H7 (cell line): ENCODE measurements at places on chromosomes 16 and 17. TPM values are rescaled to one million over a fixed set of nuclear protein-coding genes. Genes with fewer than 3 reads are reported as not detected.

DNA sequence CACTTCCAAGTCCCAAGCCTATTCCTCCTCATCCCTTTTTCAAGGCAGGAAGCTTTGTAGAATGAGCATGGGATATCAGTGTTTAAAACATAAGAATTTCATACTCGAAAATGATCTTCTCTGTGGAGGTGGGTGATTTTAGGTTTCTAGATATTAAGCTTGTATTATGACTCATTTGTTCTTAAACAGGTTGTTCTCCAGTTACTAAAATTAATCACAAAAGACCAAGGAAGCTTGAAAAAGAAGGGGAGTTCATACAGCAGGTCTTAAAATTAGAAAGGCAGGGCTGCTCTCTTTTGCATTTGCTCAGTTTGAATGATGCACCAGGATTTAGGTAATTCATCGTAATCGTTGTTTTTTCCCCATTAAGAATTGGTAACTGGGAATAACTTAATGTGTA, 208.7 kb downstream of the PRKCA start:
- DNase-seq, result no peak

DNA sequence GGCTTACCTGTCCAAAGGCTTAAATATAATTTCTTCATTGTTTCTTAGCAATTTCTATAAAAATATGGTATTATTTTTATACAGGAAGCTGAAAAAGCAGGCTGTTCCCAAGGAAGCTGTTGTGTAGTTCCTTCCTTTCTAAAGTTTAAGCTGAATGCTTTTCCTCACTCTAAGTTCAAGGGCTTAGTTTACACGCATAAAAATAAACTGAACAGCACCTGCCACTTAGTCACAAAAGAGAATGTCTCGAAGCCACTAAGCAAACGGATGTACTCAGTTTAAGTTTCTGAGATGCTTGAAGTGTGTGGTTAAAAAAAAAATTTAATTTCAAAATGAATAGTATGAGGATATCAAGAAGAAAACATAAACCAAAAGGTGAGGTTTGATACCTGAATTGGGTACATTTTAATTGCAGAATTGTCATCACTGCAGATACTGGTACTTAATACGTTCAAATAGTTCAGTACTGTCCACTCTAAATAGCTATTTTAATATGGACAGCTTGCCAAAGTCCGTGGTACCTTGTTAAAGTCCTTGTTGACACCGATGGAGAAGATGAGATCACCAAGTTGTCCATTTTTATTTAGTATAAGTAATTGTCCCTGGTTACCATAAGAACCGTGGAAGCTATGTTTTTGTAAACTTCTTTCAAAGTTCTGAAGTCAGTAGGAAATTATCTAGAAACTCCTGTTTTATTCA, 38.1 kb downstream of the MRTFB start:
- DNase-seq, result no peak

GRCh38 chr17:39277110-39277509, 51.4 kb upstream of the STAC2 start:
- no peak for DNase-seq

Gene MEIOB
- 6.4 and 7.9 TPM in 2 replicates for total RNA-seq

GRCh38 chr17:66411520-66411919, 109.1 kb downstream of the PRKCA start:
- no peak for DNase-seq

Gene STAC2
- total RNA-seq, result 0.15 and 0.59 TPM in 2 replicates

Gene FAAP100
- total RNA-seq, result 40.4 and 46.6 TPM in 2 replicates

DNA sequence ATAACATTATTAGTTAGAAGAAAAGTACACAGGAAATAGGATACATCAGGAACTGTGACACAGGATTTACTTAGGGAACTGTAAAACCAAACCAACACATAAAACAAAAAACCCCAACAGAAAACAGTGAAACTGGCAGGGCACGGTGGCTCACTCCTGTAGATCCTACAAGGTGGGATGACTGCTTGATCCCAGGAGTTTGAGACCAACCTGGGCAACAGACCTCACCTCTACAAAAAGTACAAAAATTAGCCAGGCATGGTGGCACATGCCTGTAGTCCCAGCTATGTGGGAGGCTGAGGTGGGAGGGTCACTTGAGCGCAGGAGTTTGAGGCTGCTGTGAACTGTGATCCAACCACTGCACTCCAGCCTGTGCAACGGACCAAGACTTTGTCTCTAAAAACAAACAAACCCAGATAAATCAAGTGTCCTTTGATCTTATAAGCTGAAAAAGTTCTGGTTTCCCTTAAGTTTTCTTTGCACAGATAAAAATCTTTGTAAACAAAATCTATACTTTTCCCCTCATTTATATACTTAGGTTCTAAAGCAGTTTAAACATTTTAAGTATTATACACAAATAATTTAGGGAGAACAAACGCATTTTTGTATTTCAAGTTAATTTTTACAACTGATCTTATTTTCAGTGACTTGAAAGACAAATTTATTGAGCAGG, 111.5 kb upstream of the TOB1 start:
- no peak for DNase-seq

Gene KRT14
- total RNA-seq, result not detected in 2 replicates

DNA sequence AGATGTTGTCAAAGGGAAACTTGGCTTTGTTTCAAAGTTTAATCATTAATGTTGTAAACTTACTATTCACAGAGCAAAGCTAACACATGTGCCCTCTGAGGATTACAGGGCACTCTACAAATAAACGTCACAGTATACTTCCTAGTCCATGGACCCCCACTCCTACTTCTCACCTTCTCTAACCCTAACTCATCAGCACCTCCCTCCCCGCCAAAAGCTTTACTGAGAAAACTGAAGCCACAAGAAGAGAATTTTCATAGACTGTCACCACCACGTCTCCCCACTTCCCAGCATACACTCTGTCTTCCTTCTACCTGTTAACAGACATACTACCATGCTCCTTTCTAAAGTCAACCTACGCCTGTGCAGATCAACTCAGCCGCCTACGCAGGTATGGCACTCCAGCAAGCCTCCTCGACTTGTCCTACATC, 29.0 kb downstream of the HELZ start:
- DNase-seq, result no peak

Gene CES3
- total RNA-seq, result 0.31 and 0.44 TPM in 2 replicates

Gene LSM12
- total RNA-seq, result 101 and 109 TPM in 2 replicates

DNA sequence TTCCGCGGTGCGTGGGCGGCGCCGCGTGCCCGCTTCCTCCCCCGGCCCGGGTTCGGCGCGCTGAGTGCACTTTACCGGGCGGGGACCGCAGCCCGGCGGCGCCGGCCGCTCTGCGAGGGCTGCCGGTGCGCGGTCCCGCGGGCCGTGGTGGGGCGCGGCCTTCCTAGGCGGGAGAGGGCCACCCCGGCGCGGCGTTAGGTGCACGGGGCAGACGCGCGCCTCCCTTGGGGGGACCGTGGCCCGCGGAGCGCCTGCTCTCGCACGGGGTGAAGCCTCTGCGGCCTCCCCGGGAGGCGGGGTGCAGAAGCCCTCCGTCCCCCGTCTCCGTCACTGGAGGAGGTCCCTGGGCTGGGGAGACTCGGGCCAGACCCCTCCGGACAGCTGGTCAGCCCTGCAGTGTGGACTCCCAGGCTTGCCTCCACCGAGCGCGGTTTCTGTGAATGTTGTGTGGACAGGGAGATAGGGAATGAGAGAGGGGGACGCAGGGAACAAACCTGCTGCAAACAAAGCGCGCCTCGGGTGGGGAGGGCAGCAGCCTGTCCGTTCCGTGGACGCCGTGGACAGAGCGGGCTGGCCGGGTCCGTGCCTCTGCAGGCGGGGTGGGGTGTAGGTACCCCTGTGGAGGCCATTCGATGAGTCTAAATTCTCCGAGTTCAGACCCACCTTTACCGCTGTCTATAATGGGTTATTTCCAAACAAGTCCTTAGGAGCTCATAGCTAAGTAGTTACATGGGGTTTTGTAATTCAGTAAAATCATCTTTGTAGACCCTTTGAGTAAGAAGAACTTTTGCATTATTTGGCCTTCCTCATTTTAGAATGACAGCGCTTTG, 721 bp downstream of the TBCD start:
- peak; percentile 76 for DNase-seq

DNA sequence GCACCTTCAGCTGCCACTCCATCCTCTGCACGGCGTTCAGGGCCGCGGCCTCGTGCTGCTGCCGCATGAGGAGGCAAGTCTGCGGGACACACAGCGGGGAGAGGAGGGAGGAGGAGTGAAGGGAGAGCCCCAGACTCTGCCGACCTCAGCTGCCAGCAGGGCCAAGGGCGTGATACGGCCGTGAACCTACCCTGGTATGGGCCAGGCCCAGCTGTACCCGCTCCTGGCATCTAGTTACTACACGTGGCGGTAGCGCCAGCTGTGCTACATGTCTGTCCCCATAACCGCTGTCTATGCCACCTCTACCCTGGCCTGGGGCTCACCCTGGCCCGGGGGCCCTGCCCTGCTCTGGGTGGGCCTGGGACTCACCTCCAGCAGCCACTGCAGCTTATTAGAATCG, 51.1 kb downstream of the ZNF778 start:
- DNase-seq, result peak; percentile 48

DNA sequence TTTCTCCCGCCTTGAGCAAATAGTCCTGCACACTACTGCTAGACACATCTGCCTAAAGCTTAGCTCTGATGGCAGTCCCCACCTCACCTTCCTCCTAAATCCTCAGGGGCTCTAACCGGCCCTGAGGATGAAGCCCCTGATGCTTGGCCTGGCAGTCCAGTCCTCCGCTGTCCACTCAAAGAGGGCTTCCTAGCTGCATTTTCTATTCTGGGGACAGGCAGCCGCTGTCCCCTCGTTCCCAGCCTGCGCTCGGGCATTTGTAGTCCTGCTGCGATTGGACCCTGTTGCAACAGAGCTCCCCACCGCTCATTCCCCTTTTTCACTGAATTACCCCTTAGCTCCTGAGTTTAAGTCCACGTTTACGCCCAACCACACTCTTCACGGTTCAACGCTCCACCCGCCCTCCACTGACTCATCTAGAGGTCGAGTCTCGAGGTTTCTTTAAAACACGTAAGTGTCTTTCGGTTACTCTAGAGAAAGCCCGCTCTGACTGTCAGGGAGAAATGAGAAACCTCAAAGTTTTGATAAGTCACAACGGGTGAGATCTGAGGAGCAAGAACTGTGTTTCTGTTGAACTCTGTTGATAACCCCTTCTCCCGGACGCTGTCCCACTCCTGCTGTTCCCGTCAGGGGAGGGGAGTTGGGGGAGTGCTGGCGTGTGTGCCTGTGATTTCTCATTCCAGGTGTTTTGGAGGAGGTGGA, 4.5 kb downstream of the CCR7 start:
- no peak for DNase-seq

Gene CNTNAP4
- 0.03 TPM in 1 of 2 replicates, not detected in the other for total RNA-seq

DNA sequence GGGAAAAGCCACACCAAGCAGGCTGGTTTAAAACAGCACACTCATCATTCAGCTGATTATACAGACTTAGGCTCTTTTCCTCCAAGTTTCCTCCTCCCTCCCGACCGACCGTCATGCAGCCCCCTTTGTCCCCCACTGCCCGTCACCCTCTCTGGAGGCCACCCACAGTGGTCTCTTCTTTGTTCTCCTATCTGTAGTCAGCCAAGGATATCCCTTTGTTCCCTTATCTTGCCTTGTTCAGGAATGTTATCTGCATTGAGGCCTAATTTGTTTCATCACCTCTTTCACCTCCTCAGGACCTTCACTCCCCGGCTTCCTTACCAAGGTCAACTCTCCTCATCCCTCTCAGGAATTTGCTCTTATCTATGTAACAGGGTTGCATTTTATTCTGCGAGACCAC, 186.4 kb upstream of the CDH13 start:
- DNase-seq, result no peak

- no peak for DNase-seq
These were observed 33.7 kb downstream of the MYO18A start for GRCh38 chr17:29146369-29146972.

DNA sequence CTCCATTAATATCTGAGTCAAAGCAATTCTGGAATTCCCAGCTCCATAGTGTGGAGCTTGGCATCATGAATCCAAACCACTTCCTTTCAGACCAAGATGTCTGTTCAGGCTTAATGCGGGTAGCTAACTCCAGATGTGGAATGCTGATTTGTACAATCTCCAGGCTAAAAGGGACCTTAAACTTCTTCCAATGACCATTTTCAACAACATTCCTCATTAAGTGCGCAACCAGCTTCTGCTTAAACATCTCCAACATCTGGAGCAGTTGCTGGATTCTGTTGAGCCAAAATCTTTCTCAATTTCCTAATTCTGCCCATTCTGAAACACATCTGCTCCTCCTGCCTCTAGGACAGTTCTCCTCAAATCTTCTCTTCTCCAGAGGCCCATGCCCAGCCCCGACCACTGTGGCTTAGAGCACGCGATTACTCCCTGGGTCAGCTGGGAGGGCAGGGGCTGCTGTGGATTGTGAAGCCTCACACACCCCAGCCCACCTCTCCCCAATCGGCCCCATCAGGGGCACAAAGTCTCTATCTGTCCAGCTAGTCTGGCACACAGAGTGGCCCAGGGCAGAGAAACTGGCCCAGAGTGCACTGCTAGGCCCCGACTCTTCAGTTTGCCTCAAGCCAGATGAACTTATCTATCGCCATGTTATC, 36.2 kb downstream of the ASPA start:
- DNase-seq, result no peak

- no peak for DNase-seq
These were observed 111.7 kb upstream of the FOXF1 start for GRCh38 chr16:86398622-86399021.

GRCh38 chr17:15659663-15660062, 24.4 kb downstream of the TRIM16 start:
- DNase-seq, result no peak
